ENCODE measurements at places on chromosomes 16 and 17. TPM values are rescaled to one million over a fixed set of nuclear protein-coding genes. Genes with fewer than 3 reads are reported as not detected.

Gene FDXR
- total RNA-seq = 94.1 TPM

Gene PRDM7
- total RNA-seq = not detected

Gene MT1M
- total RNA-seq = 11.6 TPM

Gene KRT17
- 3.1 TPM for total RNA-seq

Gene CSH2
- total RNA-seq = not detected
